ENCODE measurements at places on chromosomes 16 and 17. TPM values are rescaled to one million over a fixed set of nuclear protein-coding genes. Genes with fewer than 3 reads are reported as not detected.

DNA sequence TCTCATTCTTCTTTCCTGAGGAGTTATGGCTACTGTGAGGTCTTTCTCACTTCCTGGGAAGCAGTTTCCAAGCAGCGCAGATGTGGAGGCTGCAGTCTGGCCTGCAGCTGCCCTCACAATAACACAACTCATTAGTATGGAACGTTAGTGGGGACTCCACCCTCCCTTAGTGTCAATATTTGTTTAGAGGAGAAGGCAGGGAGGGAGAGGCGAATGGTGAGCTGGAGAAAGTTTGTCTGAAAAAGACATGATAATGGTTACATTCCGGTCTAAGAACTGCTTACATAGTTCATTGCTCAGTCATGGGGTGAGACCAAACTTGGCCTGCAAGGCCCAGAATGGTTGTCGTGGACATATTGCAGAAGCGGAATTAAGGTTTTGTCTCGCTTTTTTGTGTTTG is 170.2 kb downstream of the HS3ST3B1 start:
- DNase-seq, result no peak

DNA sequence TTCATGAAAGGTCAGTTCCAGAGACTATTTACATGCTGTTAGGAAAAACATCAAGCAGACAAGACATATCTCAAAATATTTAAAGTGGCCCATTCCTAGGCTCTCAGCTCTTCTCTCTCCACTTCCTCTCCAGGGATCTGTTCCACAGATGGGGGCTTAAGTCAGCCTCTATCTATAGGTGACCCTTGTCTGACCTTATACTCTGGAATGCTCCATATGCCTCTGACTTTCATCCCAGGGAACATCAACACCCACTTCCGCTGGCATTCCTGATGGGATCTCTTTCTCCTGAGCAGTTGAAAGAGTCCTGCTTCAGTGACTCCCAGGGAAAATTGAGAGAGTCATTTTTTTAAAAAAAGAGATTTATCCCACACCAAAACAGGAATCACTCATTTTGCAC is 11.5 kb upstream of the WIPI1 start:
- DNase-seq, result no peak

DNA sequence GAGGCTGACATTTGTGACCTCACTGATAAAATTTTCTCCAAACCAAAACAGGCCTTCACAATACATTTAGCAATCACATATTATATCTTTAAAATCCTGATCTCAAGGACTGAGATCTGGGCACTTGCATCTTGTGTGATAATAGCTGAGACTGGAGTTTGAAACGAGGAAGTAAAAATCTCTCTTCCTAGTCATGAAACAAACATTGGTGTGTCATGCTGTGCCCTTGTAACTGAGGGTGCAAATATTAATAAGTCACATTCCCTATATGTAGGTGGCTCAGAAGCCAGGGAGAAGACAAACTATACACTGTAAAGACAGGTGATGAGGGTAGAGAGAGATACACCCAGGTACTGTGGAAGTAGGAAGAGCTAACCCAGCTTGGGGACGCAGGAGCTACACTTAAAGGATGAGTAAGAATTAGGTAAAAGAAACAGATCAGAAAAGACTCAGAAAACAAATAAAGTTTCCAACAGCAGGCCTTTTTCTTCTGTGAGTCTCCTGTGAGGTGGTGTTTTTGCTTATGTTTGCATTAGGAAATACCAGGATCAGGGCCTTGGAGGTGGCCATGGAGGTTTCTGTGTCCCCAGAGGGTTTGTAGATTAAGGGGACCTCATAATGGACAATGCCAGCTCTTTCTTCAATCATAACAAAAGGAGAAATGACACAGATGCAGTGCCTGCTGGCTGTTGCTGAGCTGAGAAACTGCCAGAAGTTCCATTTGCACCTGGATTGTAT is 335.7 kb downstream of the GRIN2A start:
- no peak for DNase-seq

- peak; percentile 25 for DNase-seq
These were observed at the start of gene ABCA3 for GRCh38 chr16:2340564-2341455. TSS of gene ABCA3 (minus strand) at chr16:2340728. CDS start at chr16:2326466, 14,262 bp downstream.

Gene WNK4
- total RNA-seq, result 2.3 TPM

DNA sequence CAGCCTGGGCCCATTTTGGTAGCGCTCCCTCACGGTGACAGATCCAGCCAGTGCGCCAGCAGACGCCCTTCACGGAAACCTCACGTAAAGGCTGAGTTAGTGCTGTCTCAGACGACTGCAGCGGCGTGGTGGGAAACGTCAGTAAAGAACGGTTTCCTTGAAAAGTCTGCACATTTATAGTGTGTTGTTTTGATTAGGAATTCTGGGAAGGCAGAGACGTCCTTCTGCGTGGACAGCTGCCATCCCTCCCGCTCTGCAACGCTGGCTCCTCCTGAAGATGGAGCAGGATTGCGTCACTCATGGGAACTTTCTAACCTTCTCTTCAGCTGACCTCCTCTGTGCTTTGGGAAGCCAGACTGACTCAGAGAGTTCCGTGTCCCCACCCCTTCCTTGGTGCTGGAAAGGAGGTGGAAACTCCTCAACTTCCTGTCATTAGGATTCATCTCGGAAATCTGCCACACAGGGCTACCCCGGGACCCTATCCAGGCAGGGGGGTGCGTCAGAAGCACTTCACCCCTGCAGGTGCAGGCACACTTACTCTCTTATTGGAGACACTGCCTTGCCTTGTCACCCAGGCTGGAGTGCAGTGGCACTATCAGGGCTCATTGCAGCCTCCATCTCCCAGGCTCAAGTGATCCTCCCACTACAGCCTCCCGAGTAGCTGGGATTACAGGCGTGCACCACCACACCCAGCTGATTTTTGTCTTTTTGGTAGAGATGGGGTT is 24.3 kb upstream of the CRISPLD2 start:
- DNase-seq, result peak; percentile 35
